ENCODE measurements at places on chromosomes 11 and 22.
A peak's percentile ranks its signal among the peaks of the same experiment; 100 is the strongest.

- no peak for DNase-seq
Measured at GRCh38 chr22:48943567-48944432, 883.9 kb downstream of the BRD1 start.

DNA sequence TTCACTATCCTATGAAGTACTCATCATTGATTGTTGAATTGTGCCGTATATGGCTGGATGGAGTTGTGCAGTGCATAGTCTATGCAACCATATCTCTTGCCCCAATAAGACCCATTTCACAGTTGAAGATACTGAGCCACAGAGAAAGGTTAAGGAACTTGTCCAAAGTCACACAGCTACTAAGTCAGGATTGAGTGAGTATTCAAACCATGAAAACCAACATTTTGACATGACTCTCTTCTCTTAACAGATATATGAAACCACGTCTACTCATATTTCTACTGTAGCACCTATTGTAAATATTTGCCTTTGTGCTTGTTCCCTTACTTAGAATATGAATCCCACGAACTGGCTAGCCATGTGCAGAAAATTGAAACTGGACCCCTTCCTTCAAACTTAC is 58.1 kb downstream of the MAML2 start:
- DNase-seq: no peak

DNA sequence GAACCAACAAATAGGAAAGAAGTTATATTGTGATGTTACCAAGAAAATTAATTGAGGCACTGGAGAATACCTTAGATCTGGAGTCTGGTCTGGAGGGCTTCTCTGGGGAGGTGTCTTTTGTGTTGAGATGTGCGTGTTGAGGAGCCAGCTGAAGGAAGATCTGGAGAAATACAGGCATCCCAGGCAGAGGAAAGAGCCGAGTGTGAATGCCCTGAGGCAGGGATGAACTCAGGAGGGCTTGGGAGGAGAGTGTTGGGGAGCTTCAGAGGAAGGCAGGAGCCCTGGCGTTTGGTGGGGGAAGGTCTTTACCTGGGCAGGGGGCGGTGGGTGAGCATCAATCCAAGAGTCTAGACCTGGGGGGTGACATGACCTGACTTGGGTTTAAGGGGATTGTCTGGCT is 13.1 kb downstream of the SYNGR1 start:
- DNase-seq: no peak

DNA sequence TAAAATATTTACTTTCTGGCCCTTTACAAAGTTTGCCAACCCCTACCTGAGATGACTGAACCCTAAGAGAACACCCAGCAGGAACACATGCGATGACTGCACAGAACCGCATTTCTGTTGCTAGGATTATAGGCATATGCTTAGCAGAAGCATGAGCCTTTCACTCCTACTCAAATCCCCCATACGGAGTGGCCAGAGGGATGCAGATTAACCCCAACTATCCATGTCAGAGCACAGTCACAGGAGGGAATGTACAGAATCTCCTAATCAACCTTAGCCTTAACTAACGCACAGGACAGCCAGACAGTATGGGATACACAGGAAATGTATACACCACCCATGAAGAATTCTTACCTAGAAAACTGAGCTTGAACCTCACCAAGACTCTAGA is 6.2 kb downstream of the HPS4 start:
- DNase-seq: no peak

DNA sequence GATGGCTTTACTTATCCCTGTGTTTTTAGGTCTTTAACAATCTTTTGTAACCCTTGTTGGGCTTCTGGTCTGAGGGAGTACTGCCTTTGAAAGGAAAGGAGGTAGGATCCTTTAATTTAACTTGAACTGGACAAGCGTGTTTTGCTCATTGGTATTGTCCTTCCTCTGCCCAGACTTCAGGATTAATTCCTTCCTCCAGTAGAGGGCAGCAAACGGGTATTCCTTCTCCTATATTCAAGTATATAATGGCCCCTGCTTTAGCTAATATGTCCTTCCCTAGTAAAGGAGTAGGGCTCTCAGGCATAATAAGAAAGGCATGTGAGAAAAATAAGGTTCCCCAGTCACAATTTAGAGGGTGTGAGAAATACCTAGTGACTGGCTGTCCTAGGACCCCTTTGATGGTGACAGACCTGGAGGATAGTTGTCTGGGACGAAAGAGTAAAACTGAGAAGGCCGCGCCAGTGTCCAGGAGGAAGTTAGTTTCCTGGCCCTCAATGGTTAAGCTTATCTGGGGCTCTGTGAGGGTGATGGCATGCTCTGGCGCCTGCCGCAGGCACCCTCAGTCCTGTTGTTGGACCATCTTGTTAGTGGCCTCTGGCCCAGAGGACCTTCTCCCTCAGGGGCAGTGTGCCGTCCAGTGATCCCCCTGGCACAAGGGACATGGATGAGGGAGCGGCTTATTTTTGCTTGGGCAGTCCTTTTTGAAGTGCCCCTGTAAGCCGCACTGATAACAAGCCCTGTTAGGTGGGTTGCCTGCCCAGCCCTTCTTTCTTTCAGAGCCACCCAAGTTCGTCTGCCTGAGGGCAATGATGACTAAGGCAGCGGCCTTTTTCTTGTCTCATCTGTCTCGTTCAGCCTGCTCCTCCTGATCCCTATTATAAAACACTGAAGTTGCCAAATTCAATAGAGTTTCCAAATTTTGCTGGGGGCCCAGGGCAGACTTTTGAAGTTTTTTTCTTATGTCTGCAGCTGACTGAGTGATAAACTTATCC is 51.8 kb downstream of the C11orf71 start:
- DNase-seq: no peak

GRCh38 chr11:74849525-74850391 is 99.1 kb downstream of the XRRA1 start:
- DNase-seq: no peak

DNA sequence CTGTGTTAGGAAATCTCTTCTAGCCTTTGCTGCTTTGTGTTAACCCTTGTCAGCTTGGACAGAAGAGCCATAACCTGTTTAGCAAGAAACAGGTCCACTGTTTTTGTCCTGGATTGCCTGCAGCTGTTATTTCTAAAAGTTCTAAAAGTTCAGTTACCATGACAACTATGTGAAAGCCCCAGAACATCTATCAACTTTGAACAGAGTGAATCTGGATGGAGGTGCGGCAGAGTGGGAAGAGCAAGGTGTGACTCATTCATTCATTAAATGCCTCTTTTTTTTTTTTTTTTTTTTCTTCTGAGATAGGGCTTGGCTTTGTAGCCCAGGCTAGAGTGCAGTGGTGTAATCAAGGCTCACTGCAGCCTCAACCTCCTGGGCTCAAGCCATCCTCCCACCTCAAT is 50.5 kb downstream of the RBX1 start:
- DNase-seq: no peak

- no peak for DNase-seq
Measured at GRCh38 chr11:2699185-2699530, 636 bp downstream of the KCNQ1OT1 start.

DNA sequence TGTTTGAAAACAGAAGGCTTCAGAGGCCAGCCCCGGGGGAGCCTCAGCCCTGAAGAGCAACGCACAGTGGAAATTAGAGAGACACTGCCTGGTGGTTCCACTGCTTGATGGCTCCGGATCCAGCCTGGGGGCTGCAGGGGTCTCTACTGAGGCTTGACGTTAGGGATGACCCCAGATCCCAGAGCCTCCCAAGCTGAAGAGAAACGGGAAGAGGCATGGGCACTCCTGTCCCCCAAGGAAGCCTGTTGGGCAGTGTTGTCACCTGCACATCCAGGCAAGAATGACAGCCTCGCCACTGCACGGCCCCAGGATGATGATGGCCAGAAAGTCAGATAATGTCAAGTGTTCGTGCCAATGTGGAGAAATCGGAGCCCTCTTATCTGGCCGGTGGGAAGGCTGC is 56.8 kb upstream of the FGF3 start:
- DNase-seq: no peak

DNA sequence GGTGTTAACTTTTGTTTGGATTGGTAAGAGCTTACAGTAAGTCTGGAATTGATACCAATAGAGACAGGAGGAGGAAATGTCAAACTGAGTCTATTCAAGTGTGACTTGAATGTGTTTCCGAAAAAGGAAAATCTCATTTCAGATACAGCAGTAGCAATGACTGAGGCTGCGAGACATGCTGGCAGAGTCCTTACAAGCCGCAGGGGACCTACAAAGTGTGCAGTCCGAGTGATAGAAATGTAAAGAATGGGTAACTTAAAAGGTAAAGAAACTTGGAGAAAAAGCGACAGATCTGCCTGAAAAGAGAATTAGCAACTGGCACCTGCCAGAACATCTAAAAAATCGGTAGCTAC is 444 bp downstream of the CWF19L2 start:
- DNase-seq: no peak

DNA sequence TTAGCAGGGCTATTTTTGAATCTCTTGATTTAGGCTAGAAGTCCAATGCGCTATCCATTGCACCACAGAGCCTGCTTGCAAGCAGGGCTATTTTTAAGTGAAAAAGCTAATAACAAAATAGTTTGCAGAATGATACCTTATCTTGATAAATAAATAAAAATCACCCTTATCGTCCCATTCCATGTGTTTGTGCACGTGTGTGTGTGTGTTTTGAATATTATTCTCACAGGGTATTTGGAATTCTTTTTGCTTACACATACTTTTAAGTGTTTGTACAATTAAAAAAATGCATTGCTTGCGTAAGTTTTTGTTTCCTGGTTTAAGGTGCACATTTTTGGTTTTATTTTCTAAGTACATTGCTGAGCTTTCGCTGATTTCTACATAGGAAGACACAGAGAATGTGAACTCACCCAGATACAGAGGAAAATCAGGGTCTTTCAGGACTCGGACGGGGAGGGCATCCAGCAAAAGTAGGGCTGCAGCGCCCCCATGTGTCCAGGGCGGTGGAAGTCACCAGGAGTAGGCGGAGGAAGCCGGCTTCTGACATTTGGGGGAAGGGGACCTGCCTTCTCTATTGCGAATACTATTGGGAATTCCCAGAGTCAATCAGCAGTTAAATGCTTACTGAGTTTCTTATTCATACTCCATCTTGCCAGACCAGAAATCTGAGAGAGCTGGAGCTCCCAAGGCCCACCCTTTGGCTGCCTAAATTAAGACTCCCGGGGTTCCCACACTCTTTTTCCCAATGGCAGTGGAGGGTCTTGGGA is 27.3 kb downstream of the SLC1A2 start:
- DNase-seq: peak; percentile 63

DNA sequence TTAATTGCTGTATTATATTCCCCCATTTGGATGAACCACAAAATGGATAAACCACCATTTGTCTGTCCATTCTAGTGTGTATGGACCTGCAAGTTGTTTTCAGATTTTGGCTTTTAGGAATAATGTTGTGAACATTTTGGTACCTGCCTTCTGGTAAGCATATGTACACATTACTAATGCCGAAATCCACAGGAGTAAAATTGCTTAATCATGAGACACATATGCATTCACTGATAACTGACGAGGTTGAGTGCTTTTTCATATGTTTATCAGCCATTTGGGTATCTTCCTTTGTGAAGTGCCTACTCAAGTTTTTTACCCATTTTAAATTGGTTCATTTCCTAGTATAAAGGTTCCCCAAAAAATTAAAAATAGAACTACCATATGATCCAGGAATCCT is 34.2 kb downstream of the OSBP2 start:
- no peak for DNase-seq

- DNase-seq: no peak
Measured at GRCh38 chr22:42164901-42165300, 34.3 kb upstream of the CYP2D6 start.

- no peak for DNase-seq
Measured at GRCh38 chr22:50225200-50225969, 19.4 kb downstream of the TUBGCP6 start.

- DNase-seq: no peak
Measured at GRCh38 chr11:82995754-82996398, 75.8 kb downstream of the RAB30 start.

GRCh38 chr22:29166180-29166579 is 39.5 kb upstream of the EMID1 start:
- no peak for DNase-seq

- DNase-seq: no peak
Measured at GRCh38 chr11:58513747-58514367, 6.0 kb upstream of the OR5B21 start.

- no peak for DNase-seq
Measured at GRCh38 chr11:36848660-36849059, 250.6 kb upstream of the RAG2 start.

DNA sequence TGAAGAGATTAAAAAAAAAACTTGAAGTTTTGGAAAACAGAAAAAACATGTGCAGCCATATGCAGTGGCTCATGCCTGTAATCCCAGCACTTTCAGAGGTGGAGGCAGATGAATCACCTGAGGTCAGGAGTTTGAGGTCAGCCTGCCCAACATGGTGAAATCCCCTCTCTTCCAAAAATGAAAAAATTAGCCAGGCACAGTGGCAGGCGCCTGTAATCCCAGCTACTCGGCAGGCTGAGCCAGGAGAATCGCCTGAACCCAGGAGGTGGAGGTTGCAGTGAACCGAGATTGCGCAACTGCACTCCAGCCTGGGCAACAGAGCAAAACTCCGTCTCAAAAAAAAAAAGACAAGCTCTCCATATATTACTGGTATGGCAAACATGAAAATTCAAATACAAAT is 7.6 kb downstream of the DLG2 start:
- DNase-seq: no peak

DNA sequence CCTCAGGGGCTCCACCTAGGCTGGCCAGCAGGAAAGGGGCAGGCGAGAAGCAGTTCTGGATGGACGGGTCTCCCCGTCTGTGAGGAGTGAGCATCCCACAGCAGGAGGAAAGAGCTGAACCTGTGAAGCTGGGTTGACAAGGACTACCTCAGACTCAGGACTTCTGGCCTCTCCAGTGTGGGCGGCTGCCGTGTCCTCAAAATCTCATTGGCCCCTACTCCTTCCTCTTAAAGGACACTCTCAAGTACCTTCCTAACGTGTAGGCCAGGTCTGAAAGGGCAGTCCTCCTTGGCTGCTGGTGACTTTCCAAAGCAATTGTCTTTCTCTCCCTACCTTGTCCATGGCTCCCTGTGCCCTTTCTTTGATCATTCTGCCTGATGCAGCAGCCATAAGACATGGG is 107.0 kb upstream of the AKIP1 start:
- DNase-seq: no peak

DNA sequence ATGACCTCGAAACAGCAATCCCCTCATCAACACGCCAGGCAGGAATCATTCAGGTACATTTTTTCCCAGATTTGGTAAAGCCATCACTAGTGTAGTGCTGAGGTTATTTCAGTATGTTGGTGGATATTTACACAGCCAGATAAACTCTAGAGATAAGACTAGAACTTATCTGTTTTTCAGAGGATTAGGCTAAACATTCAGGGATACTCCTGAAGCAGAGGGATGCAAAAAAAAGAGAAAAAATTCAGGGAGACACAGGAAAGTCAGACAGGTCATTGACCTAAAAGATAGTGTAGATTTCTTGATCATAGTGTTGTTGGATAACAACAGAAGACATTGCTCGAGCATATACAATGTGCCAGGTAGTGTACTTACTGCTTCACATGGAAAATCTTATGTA is 93.2 kb downstream of the ATM start:
- no peak for DNase-seq

DNA sequence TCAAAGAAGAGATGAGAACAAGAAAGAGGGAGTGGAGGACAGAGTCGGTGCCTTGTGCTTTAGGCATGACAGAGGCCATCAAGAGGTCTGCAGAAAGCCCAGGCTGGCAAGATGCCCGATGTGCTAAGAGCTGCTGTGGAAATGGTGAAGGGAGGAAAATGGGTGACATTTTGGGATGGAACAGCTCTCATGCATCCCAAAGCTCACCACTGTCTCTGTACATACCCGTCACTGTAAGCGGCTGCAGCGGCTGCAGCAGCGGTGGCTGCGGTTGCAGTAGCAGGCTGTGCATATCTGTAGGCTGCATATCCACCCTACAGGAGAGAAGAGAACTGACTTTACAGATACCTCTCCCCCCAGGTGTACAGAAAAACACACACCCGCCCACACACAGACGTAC is 28.6 kb downstream of the APOL5 start:
- no peak for DNase-seq

GRCh38 chr11:4071914-4072313 is 22.7 kb upstream of the RRM1 start:
- no peak for DNase-seq
